ENCODE measurements at places on chromosomes 11 and 22. TPM values are rescaled to one million over a fixed set of nuclear protein-coding genes. Genes with fewer than 3 reads are reported as not detected.

OR51E1 gene
- 1.1 TPM for total RNA-seq

MRGPRD gene
- not detected for total RNA-seq

CLMP gene
- 29.2 TPM for total RNA-seq

SLC22A12 gene
- total RNA-seq = not detected

TBC1D22A gene
- 8.9 TPM for total RNA-seq

CENPM gene
- total RNA-seq = 8.4 TPM

TNNI2 gene
- 322 TPM for total RNA-seq

KCTD14 gene
- 1.6 TPM for total RNA-seq

GRCh38 chr11:67667490-67668191, 6.8 kb downstream of the ALDH3B2 start:
- DNase-seq = no peak

DNA sequence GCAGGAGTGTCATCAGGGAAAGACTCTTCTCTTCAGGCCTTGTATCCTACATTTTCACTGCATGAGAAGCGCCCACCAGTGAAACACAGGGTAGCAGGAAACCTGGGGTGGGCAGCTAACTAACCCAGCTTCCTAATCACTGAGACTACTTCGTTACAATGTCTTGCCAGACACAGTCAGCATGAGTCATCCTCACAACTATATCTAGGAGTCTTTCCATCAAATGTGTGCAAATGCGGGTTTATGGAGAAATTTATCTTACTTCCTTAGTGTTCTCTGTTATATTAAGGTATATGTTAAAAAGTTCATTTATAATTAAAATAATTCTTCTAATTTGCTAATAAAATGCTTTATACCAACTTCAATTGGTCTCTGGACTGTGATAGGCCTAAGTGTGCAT, 79.9 kb upstream of the RAB1B start:
- no peak for DNase-seq

GRCh38 chr22:24576778-24577177, 16.1 kb downstream of the LRRC75B start:
- no peak for DNase-seq

DNA sequence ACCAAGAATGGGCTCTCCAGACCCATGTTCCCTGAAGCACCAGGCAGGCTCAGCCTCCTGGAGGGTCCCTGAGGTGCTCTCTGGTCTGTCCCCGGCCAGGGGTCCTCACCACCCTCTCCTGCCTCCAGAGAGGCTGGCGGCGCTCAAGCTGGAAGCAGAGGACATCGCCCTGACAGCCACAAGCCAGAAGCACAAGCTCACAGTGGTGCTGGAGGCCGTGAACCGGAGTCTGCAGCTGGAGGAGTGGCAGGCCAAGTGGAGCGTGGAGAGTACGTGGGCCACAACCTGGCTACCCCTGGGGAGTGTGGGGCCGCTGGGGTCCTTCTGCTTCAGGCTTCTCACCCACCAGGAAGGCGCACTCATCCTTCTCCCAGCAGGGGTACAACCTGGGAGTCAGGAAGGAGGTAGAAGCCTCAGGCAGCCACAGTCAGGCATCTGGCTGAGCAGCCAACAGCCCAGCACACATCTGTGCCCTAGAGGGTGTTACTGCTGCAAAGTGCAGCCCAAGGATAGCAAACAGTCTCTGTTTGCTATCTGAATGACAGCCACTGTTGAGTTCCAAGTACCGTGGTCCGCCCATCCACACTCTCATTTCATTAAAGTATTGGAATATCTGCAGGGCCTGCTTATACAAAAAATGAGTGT, 8.4 kb downstream of the PARVG start:
- no peak for DNase-seq

DNA sequence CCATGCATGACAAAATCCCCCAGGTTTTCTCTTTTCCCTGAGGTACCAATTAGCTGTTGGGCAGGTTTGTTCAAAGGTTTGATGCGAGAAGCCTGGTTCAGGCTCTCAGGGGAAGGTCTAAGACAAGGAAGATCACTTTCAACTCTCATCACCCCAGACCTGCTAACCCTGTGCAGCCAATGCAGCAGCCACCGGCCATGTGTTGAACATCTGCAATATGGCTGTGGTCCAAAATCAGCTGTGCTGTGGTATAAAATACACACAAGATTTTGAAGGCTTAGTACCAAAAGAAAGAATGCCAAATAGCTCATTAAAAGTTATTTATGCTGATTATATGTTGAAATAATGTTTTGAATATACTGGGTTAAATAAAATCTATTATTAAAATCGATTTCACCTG, 58.5 kb downstream of the SMCO4 start:
- no peak for DNase-seq

DNA sequence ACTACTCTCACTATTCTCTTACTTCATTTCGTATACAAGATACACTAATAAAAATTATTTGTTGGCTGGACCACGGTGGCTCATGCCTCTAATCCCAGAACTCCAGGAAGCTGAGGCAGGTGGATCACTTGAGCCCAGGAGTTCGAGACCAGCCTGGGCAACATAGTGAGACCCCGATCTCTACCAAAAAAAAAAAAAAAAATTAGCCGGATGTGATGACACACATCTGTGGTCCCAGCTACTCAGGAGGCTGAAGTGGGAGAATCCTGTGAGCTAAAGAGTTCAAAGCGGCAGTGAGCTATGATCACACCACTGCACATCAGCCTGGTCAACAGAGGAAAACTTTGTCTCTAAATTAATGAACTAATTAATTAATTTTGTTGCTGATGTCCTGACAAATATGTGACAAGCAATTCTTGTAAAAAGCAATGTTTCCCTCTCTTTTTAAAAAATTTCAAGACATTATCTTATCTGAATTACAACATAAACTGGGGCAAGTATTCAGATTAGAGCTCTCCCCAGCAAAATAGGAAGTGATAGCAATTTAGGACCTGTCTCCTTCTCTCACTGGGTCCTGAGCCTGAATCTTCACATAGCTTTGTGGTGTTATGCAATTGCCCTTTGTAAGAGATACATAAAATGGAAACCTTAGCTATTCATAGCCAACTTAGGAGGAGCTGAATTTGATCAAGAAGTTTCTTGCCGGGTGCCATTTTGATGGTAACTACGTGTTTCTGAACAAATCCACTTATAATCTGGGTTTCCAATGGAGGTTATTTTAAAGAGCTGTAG, 17.6 kb upstream of the TMA7B start:
- DNase-seq = no peak

DNA sequence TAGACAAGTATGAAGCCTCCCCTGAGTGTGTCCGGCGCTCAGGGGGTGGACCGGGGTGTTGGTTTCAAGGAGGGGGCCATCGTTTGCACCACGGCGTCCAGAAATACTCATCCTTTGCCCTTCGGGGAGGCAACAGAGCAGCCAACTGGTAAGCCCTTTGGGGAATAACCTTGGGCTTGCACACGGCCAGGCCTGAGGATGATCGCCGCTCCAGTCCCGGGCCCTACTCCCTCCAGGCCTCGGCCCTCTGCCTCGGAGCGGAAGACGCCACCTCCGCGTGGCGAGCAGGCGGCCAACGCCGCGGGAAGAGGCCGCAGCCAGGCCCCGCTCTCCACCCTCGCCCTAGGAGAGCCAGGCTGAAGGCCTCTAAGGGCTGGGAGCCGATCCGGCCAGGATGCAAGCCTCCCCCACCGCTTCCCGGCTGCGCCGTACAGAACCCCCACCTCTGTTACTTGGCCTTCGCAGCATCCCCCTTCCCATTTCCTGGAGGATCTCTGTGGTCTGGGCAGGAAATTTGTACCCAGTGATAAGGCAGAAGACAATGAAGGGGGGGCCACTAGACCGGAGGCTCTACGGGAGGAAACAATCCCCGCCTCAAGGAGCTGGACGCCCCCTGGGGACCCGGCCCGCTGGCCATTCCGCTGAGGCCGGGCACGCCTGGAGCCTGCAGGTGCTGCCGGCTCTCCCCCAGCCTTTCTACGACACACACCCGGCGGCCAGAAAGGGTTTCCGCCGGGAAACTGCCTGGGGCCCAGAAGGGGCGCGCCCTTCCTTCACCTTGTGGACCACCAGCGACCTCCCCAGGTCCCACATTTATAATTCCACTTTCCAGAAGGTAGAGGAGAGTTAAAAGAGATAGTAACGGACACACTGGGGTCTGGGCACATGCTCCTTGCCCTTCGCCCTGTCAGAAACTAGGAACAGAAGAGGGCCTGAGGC, 2.6 kb downstream of the ESAM start:
- DNase-seq = peak; percentile 30

DNA sequence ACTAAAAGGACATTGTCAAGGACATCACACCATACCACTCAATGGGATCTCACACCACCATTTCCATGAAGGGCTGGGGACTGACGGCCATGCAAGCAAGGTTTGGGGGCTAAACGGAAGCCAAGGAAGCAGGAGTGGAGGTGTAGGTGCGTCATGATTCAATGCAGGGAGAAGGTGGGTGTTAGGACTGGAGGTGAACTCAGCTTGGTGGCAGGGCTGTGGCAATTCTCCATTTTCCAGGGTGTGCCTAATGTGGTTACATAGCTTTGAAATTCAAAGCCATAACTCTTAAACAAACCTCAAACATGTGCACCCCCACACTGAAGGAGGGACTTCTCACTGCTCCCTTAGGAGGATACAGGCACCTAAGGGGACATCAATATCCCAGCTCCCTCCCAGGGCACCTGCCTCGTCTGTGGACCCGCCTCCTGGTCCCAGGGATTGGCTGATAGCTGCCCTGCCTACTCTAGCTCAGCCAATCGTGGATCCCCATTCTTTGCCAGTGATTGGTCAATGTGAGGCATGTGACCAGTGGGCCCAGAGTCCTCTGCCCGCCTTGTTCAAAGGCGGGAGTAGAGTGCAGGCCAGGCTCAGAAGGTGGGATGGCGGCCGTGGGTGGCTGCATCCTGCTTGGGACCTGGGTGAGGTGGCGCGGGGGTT, 64.6 kb downstream of the CTTN start:
- no peak for DNase-seq

GRCh38 chr11:117092951-117093590, 5.2 kb downstream of the SIK3 start:
- no peak for DNase-seq

DNA sequence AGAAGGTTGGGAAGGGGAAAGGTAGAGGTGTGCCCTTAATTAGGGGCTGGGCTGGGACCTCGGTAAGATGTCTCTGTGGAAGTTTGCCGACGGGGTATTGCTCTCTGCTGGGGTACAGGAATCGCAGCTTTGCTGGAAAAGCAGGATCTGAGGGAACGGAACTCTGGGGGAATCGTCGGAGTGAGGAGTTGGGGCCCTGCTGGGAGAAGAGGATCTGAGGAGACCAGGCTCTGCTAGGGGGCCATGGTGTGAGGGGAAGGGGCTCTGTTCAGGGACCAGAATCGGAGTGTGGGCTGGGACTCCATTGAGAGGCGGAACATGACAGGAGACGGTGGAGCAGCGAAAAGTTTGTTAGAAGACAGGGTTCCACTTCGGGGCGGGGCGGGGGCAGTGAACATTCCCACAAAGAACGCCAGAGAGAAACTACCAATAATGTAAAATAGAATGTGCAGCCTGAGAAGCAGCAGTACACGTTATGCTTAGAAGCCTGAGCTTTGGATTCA, 456 bp downstream of the AAMDC start:
- peak; percentile 20 for DNase-seq

GRCh38 chr22:46710806-46711205, 27.2 kb downstream of the CERK start:
- no peak for DNase-seq

- DNase-seq = no peak
These were observed 30.6 kb downstream of the ADAMTS8 start for GRCh38 chr11:130397780-130398179.

DNA sequence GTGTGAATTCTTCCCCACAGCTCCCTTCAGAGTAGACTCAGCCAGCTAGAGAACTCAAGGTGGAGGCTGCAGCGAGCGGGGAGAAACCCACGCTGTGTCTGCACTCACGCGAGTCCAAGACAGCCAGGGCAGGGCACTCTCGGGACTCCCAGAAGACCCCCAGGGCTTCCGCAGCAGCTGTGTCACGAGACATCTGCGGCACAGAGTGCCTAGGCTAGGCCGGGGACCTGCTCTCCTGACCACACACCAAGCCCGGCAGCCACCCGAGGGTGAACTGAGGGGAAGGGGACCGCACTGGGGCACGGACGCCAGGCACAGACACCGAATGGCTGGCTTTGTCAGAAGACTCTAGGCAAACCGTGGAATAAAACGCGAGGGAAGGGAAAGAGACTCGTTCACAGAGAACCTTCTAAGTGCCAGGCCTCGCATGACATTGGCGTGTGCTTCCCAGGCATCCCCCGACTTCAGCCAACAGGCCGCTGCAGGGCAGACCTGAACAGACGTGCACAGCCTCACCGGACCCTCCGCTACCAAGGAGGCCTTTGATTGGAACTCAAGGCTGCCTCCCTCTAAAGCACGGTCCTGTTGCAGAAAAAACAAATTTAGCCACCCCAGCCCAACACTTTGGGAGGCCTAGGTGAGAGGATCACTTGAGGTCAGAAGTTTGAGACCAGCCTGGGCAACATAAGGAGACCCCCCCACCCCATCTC, 18.2 kb upstream of the MOB2 start:
- no peak for DNase-seq

- DNase-seq = no peak
These were observed 518 bp downstream of the CCDC179 start for GRCh38 chr11:22859756-22860155.

DNA sequence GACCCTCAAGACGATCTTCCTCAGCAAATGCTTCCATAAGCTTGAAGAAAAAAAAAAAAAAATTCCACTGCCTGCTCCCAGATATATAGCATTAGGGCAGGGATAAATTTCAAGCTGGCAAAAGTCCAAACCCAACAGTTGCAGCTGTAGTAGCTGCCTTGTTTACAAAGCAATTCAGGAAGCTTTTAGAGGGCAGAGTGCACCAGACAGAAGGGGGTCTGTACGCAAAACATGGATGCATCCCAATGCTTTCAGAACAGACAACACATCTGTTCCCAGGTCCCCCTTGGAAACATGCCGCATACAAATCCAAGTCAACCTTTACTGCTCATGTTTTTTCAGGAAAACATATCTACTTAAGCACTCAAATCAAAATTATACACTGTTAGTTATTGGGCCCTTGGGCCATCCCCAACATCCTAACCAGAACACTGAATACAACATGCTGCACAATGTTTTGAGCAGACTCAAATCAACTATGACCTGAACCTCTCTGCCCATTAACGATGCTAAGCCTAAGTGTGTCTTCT, 94.5 kb downstream of the CADM1 start:
- DNase-seq = peak; percentile 66

- DNase-seq = no peak
These were observed 52.8 kb downstream of the RBX1 start for GRCh38 chr22:41003976-41004375.

- DNase-seq = no peak
These were observed 3.8 kb downstream of the HEPN1 start for GRCh38 chr11:124922831-124923230.

GRCh38 chr22:42375982-42376381, 56.2 kb downstream of the NFAM1 start:
- no peak for DNase-seq

DNA sequence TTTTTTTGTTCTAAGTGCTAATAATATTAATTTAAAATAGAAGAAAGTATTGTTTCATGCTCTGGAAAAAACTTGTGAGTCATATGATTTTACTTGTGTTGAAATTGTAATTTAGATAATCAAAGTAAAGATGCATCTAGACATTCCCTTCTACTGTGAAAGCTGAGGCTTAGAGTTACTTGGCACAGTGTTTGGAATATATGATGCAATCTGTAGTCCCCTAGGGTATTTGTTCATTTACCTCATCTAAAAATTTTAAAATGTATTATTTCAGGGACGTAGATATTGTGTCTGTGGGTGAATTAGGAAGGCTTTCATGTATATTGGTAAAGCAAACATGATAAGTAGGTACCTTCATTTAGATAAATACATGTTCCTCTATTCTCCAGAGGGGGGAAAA, 793.5 kb upstream of the CNTN5 start:
- DNase-seq = no peak
